ENCODE measurements at places on chromosomes 5 and 9. TPM values are rescaled to one million over a fixed set of nuclear protein-coding genes. Genes with fewer than 3 reads are reported as not detected.

Gene MELK
- total RNA-seq: 68.7 TPM

Gene LRRC19
- total RNA-seq: not detected

Gene PCDHB4
- total RNA-seq: 0.06 TPM

Gene CCNG1
- 52.0 TPM for total RNA-seq

Gene UGT3A2
- total RNA-seq: not detected

Gene ZCCHC7
- 10.8 TPM for total RNA-seq

Gene GRIA1
- not detected for total RNA-seq
